ENCODE measurements at places on chromosomes 2 and 18.

GRCh38 chr18:924987-925386 lies 20.3 kb downstream of the ADCYAP1 start:
- no peaks in the 10 kb centered on the region for H3K4me1 ChIP-seq
- no peaks in the 10 kb centered on the region for H3K27me3 ChIP-seq
- no peak overlapping the region for H3K4me3 ChIP-seq
- no peak overlapping the region for H3K27ac ChIP-seq
- no peaks in the 10 kb centered on the region for H3K36me3 ChIP-seq

DNA sequence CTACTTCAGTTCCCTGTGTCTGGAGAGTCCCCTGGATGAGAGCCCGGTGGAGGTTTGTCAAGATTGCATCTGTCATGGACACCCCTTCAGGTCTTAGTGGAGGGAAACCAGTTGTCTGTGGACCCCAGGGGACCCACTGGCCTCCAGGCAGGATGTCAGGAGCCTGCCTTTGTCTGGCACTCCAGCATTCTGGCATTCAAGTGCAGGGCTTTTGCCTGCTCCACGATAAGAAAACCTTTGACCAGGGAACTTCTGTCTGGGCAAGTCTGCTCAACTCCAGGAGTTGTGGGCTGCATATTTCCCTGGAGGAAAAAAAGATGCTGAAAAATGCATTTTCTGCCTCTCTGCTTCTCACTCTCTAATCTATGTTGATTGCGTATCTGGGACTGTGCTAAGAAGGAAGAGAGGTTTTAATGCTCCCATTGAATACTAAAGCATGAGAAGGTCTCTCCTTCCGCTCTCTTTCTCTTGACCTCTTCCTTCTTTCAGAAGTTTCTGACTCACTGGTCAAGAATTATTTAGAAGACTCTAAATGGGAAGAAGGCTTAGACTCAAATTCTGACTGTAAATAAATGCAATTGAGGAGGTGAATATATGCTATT lies 104.5 kb downstream of the MMADHC start:
- H3K27me3 ChIP-seq = no peaks in the 10 kb centered on the region
- DNase-seq = no peak
- no peaks in the 10 kb centered on the region for H3K4me1 ChIP-seq
- H3K36me3 ChIP-seq = no peaks in the 10 kb centered on the region
- no peak overlapping the region for H3K27ac ChIP-seq

GRCh38 chr2:58540681-58541080 lies 299.6 kb upstream of the FANCL start:
- H3K27ac ChIP-seq = no peak overlapping the region
- no peak for DNase-seq
- H3K36me3 ChIP-seq = no peaks in the 10 kb centered on the region
- H3K27me3 ChIP-seq = no peaks in the 10 kb centered on the region

DNA sequence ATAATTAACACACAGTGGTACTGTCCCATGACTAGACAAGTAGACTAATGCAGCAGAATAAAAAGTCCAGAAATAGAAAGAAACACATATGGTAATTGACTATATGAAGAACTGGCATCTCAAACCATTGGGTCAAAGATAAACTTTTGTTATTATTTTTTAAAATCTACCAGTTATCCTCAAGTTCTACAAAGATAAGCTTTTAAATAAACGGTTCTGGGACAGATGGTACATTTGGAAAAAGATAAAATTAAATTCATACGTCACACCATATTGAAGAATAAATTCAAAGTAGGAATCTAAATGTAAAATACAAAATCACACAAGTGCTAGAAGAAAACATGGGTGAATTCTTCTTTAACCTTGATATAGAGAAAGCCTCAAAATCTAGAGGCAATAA lies 37.6 kb upstream of the PLEKHM3 start:
- H3K27ac ChIP-seq = no peak overlapping the region
- DNase-seq = no peak
- no peaks in the 10 kb centered on the region for H3K27me3 ChIP-seq
- no peaks in the 10 kb centered on the region for H3K4me1 ChIP-seq
- no peak overlapping the region for H3K4me3 ChIP-seq

GRCh38 chr18:61589053-61589723 lies 256.0 kb downstream of the CDH20 start:
- H3K27me3 ChIP-seq = no peaks in the 10 kb centered on the region
- no peak overlapping the region for H3K4me3 ChIP-seq
- no peak for DNase-seq
- H3K27ac ChIP-seq = no peak overlapping the region
- no peaks in the 10 kb centered on the region for H3K4me1 ChIP-seq

- H3K27me3 ChIP-seq = no peaks in the 10 kb centered on the region
- no peaks in the 10 kb centered on the region for H3K36me3 ChIP-seq
- no peaks in the 10 kb centered on the region for H3K4me1 ChIP-seq
- no peak for DNase-seq
Measured at GRCh38 chr18:31554776-31555175, 36.9 kb upstream of the TTR start.

DNA sequence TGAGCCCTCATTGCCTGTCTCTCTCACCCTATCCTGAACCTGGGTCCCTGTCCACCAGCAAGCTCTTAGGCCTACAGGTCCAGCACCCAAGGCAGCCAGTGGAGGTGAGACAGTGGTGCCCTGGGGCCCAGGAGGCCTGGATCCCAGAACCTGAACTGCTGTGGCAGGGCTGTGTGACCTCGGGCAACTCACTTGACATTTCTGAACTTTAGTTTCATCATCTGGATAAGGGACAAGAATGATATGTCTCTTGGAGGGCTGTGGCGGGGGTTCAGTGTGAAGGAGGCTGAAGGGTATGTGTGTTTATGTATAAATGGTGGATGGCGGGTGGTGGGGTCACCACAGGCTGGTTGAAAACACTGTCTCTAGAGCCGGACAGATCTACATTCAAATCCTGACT lies 10.9 kb downstream of the CIB4 start:
- DNase-seq = no peak
- no peak overlapping the region for H3K4me3 ChIP-seq
- H3K27ac ChIP-seq = no peak overlapping the region
- no peaks in the 10 kb centered on the region for H3K4me1 ChIP-seq

DNA sequence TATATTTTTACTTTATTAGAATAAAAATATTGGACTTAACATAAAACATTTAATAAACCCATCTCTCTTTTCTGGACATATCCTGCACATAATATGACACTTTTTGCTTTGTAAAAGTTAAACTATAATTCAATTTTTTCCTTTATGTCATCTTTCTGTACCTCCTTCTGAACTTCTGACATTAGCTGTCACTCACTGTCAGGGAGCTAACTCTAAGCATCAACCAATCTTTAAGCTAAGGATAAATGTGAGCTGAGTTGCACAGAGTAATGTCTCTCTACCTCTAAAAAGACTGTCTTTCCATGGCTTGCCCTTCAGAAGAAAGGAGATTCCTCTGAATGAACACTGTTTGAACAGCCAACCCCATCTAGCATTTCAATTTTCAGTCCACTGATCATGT lies 948.6 kb upstream of the CHAC2 start:
- H3K36me3 ChIP-seq = no peaks in the 10 kb centered on the region
- no peak overlapping the region for H3K4me3 ChIP-seq

DNA sequence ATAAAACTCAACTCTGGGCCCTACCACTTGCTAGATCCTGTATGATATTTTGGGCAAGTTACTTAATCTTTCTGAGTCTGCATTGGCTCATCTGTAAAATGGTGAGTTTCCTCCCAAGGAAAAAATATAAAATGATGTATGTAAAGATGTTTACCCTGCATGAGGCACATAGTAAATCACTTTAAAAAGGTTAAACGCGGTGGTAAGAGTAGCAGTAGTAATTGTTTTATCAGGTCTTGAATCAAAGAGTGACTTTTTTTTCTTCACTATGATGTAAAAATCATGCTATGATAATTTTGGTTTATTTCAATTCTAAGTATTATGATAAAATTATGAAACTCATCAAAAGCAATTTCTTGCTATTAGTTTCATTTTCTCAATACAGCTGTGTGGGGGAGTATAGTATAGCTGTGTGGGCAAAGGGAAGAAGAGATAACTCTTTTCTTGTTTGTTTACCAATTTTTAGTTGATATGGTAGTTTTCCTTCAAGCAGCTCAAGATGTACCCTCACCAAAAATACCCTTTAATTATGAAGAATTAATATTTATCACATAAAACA lies 10.7 kb downstream of the ARHGAP15 start:
- no peaks in the 10 kb centered on the region for H3K4me1 ChIP-seq
- no peaks in the 10 kb centered on the region for H3K27me3 ChIP-seq
- H3K36me3 ChIP-seq = no peaks in the 10 kb centered on the region
- H3K4me3 ChIP-seq = no peak overlapping the region
- DNase-seq = no peak

DNA sequence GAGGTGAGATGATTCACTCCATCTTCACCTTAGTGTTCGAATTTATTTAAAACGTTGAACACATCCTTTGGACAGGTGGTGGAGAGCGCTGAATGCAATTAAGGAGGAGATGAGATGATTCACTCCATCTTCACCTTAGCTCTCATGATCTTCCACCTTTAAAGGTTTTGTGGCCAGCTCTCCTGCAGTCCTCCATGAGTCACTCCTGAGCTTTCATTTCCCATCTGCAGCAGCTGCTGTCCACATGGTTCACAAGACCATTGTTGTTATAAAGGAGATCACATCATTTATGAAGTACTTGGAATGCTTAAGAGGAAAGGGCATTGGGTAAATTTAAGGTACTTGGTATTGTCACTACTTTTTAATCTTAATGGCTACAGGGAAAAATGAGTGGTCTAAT lies 298.5 kb downstream of the PAX3 start:
- peaks cover 4% of the 10 kb centered on the region for H3K27me3 ChIP-seq
- no peak overlapping the region for H3K4me3 ChIP-seq
- no peak for DNase-seq
- no peaks in the 10 kb centered on the region for H3K36me3 ChIP-seq
- H3K4me1 ChIP-seq = no peaks in the 10 kb centered on the region
